Right renal cortex interstitium (tissue), 3 donors: ENCODE measurements at places on chromosomes 3 and 15. TPM values are rescaled to one million over a fixed set of nuclear protein-coding genes. Genes with fewer than 3 reads are reported as not detected.

GRCh38 chr15:97978401-97979139 lies 18.1 kb downstream of the ARRDC4 start:
- DNase-seq = no peak

- DNase-seq = no peak
Measured at GRCh38 chr15:68285259-68285980, 7.9 kb downstream of the FEM1B start.

The EFCAB12 gene
- 3.6 TPM for polyA plus RNA-seq

The RTP4 gene
- 0.99 TPM for polyA plus RNA-seq

- DNase-seq = no peak
Measured at GRCh38 chr3:170154569-170155143, 26.9 kb downstream of the PHC3 start.

The RTP3 gene
- not detected for polyA plus RNA-seq

DNA sequence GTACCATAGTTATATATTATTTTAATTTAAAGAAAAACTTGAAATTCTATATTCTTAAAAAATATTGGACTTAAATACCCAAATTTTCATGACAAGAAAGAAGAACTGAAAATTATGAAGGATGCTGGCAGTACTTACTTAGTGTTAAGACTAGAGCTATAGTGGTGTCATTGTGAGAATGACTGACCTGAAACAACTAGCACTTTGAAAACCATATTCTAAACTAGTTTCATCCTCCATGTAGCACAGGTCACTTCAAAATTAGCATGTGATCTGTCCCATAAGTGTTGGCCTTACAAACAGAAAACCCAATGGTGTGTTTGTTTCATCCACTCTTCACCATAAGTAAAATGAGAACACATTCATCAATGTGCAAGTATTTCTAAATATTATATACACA lies 208.6 kb downstream of the ZIC4 start:
- DNase-seq = no peak

The C3orf22 gene
- 0.11 TPM for polyA plus RNA-seq
